ENCODE measurements at places on chromosomes 5 and 9.

DNA sequence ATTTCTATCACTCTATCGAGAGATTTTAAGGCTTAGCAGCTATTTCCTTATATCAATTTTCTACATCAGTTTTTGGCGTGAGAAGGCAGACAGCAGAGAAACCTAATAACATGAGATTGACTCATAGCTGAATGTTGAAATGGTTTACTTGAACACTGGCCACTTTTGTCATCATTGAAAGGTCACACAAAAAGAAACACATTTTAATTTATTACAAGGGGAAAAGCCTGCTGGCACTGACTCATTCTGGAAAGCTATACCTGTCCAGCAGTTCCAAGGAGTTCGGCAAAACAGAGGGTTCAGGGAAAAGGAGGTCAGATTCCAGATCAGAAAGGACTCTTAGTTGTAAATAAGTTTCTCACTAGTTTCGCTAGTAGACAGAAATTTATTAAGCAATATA is 566.4 kb downstream of the DNAH5 start:
- no peak for DNase-seq

- DNase-seq: no peak
These were observed 3.6 kb upstream of the NKX2-5 start for GRCh38 chr5:173238312-173239232.

GRCh38 chr9:95572381-95573151 is 55.8 kb upstream of the PTCH1 start:
- DNase-seq: no peak

- no peak for DNase-seq
These were observed 5.5 kb downstream of the EXOSC2 start for GRCh38 chr9:130699047-130699446.

- DNase-seq: no peak
These were observed 91.6 kb upstream of the TAF11L2 start for GRCh38 chr5:17406423-17406838.

DNA sequence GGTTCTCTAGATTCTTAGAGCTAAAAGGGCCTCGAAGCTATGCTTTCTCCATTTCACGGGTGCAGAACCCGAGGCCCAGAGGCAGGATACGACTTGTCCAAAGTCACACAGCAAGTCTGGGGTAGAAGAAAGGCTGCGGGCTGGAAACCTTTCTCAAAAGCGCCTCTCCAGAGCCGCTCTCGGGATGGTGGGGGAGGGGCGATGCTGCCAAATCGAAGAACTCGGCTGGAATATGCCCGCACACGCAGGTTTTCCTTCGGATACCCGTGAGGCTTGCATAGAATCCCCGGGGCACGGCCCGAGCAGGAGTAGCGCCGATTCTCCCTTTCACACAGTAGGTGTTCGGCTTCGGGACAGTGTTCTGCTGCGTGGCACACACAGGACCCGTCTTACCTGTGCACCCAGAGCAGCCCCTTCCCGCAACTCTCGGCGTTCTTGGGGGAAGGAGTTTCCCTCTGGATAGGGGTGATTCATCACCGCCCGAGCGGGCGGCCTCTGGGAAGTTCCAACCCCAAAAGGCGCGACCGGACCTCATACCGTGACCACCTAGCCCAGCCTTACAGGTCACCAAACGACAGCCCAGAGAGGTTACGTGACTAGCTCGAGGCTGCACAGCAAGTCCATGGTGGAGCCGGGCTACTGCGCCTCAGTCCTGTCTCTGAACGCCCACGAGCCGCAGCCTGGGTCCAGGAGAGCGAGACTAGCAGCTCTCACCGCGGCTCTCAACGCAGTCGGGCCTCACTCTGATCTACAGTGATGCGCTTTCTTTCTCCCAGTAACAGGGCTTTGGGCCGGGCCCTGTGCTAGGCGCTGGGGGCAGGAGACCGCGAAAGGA is 4.1 kb downstream of the PAX5 start:
- DNase-seq: no peak
